A172 (cell line): ENCODE measurements at places on chromosomes 6 and 20. TPM values are rescaled to one million over a fixed set of nuclear protein-coding genes. Genes with fewer than 3 reads are reported as not detected.

DNA sequence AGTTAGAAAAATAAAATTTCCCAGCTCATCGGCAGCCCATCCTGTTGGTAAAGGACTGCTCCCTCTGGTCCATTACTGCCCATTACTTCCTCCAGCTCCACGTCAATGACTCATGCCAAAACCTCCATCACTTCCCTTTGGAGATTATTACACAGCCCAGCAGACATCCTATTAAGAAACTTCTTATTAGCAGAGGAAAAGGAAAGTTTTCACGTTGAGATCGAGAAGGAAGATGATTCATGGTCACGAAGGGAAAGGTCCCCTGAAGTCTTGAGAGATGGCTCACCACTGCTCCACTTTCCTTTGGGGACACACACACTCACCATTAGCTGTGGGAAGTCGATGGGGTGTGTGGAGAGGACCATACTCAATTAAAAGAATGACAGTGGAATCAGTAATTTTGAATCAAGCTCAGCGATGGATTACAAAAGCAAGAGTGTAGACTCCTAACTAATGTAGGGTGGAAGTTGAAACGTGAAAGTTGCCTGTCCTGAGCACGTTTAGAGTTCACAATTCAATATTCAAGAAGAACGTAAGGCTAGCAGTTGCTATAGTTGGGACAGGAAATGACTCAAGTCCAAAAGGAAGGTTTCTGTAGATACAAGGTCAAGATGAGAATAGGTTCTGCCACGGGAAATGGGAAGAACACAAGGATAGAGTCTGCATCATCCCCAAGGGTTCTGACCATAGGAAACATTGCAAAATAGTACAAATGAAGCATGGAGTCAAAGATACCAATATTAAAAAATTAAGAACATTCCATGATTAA, 21.6 kb downstream of the SASH1 start:
- DNase-seq = peak; percentile 87

GRCh38 chr6:63149730-63150129, 61.5 kb upstream of the FKBP1C start:
- DNase-seq = no peak

The KCNS1 gene
- not detected in 2 replicates for total RNA-seq

The CTAGE9 gene
- not detected in 2 replicates for total RNA-seq
